Uterus (tissue), 4 donors: ENCODE measurements at places on chromosomes 2 and 18. TPM values are rescaled to one million over a fixed set of nuclear protein-coding genes. Genes with fewer than 3 reads are reported as not detected.

DNA sequence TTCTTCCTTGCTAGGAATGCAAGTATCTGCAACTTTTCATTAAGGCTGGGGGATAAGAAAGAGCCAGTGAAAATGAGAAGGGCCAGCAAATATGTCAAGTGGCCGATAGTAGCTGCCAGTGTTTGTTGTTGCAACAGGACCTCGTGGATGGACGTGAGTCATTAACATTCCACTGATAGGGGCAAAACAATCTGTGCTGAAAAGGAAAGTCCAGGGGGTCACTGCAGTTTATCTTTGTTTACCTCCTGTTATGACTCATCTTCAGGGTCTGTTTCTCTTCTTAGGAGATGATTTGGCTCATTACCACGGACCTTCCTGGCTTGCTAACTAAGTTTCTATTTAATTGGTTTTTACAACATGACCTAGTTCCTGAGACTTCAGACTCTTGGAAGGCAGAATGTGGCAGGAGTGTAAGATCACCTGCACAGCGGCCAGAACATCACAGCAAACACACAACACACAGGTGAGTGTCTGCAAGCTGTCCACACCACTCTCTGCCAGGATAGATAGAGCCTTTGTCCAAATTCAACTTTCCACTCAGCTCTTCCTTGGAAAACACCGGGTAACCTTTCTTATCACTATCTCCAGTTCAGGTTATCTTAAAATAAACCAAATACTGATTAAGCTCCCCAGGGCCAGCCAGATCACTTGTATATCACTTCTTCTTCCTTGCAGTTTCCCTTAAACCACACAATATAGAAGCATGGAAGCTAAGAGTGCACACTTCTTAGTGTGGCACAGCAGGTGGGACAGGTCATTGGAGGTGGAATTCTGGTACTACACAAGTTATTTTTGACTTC lies 157.5 kb upstream of the LMAN1 start:
- DNase-seq, result peak; percentile 69

- DNase-seq, result no peak
These were observed 52.0 kb downstream of the FECH start for GRCh38 chr18:57534511-57534909.

DNA sequence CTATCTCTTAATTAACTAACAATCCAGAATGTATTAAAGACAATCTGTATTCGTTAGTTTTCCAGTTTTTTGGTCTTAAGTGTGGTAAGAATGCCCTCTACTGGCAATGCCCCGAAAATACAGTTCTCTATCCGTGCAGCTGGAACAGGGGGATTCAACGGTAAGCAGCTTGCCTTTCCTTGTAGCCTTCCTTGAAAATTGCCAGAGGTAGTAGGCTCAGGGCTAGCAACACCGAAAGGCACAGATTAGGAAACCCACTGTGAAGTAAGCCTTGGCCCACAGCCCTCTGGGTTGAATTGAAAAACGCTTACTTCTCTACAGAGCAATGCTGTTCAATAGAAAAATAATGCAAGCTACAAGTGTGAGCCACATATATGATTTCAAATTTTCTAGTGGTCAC lies 17.1 kb upstream of the VPS4B start:
- DNase-seq, result peak; percentile 39

- no peak for DNase-seq
These were observed 169.2 kb downstream of the TRABD2A start for GRCh38 chr2:84711651-84712050.

DNA sequence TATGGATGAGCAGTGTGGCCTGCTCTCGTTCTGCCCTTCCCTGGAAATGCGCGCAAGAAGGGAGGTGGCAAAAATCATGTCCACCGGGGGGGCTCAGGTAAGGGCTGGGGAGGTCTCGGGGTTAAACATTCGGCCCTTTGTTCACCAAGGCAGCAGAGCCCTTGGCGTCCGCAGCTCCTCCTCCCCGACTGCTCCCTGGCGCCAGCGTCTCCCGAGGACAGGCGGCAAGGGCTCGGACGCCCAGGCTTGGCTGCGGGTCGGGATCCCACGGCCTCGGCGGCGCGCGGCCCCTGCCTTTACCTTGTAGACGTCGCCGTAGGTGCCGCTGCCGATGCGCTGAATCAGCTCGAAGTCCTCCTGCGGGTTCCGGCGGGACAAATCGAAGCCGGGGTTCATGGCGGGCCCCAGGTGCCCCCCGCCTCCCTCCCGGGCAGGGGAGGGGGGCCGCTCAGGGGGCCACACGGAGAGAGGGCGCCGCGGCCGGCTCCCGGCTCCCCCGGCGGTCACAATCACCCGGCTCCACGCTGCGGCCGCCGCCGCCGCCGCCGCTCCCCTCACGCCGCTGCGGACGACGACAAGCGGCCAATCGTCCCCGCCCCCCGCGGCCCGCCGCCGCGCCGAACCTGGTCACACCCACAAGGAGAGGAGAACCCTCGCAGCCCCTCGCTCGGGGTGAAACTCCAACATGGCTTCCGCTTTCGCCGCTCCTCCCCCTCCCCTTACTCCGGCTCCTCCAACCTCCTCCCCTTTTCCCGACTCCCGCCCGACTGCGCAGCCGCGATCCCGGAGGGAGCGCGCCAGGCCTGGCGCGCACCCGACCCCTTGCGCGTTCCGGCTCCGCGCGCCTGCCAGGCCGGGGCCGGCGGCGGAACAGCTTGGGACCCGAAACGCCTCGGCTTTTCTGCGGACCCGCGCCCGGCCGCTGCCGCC lies at the start of gene MAP4K3:
Gene MAP4K3, minus strand, starts transcription at position 694 of the 930 bp plus-strand sequence. Its CDS starts 298 bp downstream, at position 396.
- DNase-seq, result peak; percentile 94

GRCh38 chr2:224359569-224359968 lies 42.3 kb downstream of the FAM124B start:
- no peak for DNase-seq

GRCh38 chr2:168119515-168120141 lies 127.8 kb downstream of the STK39 start:
- no peak for DNase-seq

- no peak for DNase-seq
These were observed 27.4 kb upstream of the EIF2AK3 start for GRCh38 chr2:88654714-88655113.

GRCh38 chr2:215693193-215693998 lies 257.5 kb upstream of the FN1 start:
- DNase-seq, result peak; percentile 38

DNA sequence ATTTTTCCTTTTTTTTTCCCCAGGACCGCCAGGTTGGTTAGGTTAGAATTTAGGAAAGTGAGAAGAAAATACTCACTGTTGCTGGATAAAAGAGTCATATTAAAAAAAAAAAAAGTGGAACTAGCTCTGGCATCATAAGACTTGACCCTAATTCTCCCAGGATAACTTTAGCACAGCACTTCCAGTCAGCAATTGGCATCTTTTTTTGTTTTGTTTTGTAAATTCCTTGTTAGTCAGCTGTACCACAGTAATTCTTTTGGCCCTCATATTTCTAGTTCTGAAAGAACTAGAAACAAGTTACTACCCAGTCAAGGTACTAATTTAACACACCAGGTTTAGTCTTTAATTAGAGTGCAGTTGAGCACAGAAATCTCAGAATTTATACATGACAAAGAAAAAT lies 873.5 kb upstream of the POU3F3 start:
- DNase-seq, result no peak

DNA sequence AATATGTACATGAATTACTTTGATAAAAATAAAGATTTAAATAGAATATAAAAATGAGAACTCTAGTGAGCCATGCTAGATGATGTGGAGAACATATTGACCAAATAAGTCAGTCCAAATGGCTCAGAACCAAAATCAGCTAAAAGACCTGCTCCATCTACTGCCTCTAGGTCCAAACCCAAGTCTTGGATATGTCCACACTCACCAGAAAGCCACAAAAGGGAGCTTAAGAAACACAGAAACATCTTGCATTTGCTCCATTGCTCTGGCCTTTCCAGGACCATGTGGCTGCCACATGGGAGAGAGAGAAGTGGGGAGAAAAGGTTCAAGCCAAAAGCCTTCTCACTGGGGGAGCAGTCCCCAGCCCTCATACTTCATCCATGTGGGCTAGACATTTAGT lies 272.5 kb downstream of the DYSF start:
- no peak for DNase-seq

DNA sequence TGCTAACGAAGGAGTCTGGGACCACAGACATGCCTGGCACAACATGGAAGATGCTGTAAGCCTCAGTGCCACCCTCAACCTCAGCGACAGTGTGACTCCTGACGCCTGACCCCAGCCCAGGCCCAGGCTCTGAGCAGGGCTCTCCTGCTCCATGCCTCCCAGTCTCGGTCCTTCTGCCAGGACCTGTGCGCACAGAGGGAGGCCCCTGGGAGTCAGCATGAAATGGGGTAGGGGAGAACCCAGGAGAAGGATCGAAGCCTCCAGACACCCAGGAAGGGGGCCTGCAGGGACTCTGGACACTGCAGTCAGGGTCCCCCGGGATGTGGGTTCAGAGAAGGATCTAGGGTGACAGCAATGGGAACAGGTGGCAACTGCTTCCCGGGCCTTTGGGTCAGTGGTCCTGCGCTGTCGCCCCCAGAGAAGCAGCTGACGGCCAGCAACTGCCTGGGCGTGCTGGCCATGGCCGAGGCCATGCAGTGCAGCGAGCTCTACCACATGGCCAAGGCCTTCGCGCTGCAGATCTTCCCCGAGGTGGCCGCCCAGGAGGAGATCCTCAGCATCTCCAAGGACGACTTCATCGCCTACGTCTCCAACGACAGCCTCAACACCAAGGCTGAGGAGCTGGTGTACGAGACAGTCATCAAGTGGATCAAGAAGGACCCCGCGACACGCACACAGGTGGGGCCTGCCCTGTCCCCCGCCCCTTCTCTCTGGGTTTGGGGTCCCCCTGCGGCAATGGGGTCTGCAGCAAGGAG lies 233.9 kb downstream of the ATAD2B start:
- no peak for DNase-seq

DNA sequence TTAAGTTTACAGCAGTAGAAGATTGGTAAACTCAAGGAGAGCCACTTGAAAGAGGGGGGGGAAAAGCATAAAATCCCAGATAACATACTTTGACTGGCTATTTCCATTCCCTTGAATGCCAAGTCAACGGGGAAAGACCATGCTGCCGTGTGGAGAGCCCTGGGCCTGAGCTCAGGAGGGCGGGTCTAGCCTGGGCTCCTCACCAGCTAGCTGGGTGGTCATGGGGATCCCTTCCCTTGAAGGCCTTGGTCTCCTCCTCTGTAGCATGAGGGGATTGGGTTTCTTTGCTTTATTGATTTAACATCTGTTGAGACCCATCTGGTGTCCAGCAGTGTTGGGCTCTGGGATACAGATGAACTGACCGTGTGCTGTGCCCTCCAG lies 35.0 kb downstream of the TEX51 start:
- no peak for DNase-seq

DNA sequence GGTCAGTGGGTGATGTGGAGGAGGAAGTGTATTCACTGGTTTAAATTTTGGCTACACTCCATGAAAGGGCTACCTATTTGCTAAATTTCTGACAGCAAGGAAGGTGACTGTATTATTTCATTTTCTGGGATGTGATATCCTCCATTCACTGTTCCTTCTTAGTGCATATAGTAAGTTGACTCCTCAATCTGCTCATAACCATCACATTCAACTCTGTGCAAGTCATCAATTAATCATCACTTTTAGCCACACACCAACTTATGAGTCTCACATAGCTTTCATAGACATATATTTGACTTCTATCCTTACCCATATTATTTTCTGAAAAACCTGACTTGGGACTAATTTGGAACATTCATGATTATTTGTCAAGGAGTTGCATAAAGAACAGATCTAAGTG lies 16.9 kb downstream of the KLHL41 start:
- DNase-seq, result no peak

GRCh38 chr2:9415516-9416169 lies 7.7 kb downstream of the ITGB1BP1 start:
- no peak for DNase-seq

DNA sequence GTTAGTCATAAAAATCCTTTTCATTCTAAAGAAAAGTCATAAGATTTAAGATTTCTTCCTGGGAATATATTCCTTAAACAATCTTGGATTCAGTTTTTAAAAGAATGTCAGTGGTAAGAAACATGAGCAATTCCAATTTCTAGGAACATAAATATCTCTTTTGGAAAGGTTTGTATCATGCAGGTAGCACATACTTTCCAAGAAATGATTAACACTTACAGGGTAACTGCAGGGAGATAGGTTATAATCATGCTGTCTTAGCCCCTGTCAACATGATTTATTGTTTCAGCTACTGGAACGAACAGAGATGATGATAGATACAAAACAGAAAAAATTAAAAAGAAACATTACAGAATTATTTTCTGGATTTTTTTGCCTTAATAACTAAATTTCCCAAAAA lies 1537.7 kb downstream of the LRP1B start:
- no peak for DNase-seq

DNA sequence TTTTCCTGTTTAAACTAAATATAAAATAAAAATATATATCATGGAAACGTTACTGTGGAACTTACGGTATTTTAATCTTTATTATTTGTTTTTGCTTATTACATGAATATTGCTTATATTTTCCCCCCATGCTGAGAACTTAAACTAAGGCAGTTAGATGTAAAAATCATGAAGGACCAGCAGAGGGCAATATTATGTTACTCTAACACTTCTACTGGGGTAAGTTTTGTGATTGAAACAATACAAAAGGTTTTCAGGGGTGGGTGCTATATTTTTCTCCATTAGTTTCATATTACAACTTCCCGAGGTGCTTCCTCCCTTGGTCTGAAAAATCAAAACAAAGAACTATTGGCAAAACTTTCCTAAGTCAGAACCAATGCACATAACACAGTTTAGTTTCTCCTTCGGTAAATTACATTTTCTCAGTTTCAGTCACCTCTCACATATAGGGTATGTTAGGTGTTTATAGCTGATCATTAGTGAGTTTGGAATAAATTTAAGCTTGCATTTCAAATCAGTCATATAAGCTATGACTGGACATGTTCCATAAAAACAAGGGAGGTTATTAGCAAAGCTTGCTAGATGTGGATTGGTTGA lies 54.8 kb downstream of the ZNF407 start:
- DNase-seq, result no peak

DNA sequence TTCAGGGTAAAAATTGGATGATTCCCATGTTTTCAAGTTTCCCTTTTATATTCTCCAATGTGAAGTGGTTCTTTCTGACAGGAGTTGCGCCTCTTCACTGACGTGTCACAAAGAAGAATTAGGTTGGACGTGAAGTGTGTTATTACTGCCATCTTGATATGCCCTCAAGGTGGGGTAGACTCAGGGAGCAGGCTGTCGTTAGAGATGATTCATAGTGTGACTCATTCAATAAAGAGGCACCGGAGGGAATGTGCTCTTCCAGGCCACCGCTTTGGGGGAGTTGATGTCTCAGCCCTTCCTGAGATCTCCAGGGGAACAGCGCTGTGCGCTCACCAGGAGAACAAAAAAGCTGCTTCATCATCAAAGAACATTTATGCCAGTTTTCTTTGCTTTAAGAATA lies 3.6 kb upstream of the DGKD start:
- peak; percentile 39 for DNase-seq

Gene MYL12B
- 266 TPM for total RNA-seq

Gene XPO1
- 148 TPM for total RNA-seq

Gene COL4A4
- total RNA-seq, result 6.4 TPM

Gene C1QL2
- total RNA-seq, result not detected

Gene REG3A
- total RNA-seq, result not detected

Gene GPR75
- total RNA-seq, result 6.3 TPM

Gene TUBA4A
- 4.1 TPM for total RNA-seq

Gene TFCP2L1
- total RNA-seq, result under 0.01 TPM

Gene MYO5B
- total RNA-seq, result 0.29 TPM

Gene SIX3
- not detected for total RNA-seq

Gene XDH
- 0.35 TPM for total RNA-seq
